Pulmonary artery endothelial cell (primary cell): ENCODE measurements at places on chromosomes 16 and 17. TPM values are rescaled to one million over a fixed set of nuclear protein-coding genes. Genes with fewer than 3 reads are reported as not detected.

Gene SLC52A1
- total RNA-seq = 0.07 TPM in 2 replicates

Gene DOC2A
- total RNA-seq = 0.26 and 0.49 TPM in 2 replicates

Gene CYGB
- total RNA-seq = 0.40 and 1.4 TPM in 2 replicates

GRCh38 chr17:70144260-70144846, 25.0 kb upstream of the KCNJ2 start:
- DNase-seq = no peak
